ENCODE measurements at places on chromosomes 6 and 20.

DNA sequence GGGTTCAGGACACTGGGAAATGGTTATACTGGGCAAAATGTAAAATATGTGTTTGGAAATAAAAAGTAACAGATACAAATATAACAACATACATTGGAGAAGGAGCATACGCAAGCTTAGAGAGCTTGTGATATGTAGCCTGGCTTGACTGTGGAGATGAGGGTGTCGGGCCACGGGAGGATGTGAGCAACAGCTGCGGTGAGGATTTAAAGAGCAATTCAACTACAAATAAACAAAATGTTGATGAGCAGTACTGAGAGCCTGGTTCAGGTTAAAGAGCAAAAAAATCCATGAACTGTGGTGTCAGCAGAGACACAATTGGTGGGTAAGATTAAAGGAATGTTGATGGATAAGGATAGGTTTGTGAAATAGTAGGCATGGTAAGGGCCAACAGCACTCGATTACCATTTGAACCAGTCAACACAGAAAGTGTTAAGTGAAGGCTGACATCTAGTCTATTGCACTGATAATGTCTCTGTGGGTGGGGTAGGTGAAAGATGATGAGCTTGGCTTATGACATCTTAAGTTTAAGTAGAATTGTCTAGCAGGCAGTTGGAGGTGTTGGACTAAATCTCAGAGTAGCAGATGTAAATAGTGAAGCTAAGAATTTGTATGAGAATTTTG is 723.2 kb downstream of the EPM2A start:
- no peak for DNase-seq

DNA sequence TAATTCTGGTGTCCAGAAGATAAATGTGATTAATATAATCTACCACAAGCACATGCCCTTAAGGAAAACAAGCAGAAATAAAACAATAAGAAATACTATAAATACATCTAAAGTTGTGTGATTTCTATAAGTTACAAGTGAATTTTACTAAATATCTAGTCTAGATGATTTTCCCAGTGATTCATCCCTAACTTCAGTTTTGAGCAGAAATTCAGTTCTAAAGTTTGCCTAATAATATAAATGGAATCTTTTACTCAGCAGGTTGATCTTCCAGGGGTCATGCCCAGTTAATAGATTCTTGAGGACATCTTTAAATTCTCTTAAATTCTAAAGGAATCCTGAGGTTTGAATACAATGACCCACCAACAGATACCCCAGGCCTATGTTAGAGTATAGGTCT is 37.3 kb downstream of the PDE7B start:
- DNase-seq = no peak

DNA sequence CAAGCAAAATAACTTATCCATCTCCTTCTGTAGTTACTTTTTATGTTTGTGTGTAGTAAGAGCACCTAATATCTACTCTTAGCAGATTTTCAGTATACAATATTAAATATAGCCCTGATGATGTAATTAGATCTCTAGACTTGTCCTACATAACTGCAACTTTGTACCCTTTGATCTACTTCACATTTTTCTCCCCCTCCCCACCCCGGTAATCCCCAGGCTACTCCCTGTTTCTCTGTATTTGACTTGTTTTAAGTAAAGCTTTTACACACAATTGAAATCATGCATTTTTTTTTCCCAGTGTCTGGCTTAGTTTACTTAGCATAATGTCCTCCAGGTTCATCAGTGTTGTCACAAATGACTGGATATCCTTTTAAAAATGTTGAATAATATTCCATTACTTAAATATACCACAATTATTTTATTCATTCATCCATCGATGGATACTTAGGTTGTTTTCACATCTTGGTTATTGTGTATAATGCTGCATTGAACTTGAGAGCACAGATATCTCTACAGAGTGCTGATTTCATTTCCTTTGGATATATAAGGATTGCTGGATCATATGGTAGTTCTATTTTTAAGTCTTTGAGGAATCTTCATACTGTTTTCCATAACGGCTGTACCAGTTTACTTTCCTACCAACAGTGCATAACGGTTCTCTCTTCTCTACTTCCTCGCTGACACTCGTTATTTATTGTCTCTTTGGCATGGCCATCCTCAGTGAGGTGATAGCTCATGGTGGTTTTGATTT is 212.7 kb downstream of the CDKAL1 start:
- DNase-seq = no peak

GRCh38 chr6:12931639-12932038 is 215.1 kb downstream of the PHACTR1 start:
- no peak for DNase-seq

DNA sequence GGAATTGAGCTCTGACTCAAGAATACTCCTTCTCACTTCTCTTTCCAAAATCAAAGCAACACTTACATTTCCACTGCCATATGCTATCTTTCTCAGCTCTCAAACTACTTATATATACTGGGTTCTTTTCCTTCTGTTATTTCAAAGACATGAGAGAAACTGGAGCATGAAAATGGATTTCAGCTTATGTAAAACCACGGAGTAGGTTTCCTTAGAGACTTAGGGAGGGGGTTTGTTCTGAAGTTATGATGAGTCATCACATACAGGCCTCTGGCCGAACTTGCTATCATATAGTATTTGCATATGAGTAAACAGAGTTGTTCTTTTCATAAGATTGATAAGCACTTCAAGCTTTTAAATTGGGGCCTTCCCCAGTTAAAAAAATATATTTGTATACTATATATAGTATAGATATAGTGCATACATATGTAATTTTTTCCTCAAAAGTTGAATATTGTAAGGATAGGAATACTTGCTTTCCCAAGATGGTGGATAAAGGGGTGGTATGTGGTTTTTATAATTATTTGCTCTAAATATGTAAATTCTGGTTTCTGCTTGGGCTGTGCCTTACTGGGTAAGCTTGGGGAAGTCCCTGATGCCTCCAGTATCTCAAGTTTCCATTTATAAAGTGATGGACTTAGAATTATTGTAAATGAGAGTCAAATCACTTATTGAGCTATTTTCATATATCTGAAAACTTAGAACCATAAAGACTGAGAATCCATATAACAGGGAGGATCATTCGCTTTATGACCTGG is 273.9 kb downstream of the RFPL4B start:
- no peak for DNase-seq

DNA sequence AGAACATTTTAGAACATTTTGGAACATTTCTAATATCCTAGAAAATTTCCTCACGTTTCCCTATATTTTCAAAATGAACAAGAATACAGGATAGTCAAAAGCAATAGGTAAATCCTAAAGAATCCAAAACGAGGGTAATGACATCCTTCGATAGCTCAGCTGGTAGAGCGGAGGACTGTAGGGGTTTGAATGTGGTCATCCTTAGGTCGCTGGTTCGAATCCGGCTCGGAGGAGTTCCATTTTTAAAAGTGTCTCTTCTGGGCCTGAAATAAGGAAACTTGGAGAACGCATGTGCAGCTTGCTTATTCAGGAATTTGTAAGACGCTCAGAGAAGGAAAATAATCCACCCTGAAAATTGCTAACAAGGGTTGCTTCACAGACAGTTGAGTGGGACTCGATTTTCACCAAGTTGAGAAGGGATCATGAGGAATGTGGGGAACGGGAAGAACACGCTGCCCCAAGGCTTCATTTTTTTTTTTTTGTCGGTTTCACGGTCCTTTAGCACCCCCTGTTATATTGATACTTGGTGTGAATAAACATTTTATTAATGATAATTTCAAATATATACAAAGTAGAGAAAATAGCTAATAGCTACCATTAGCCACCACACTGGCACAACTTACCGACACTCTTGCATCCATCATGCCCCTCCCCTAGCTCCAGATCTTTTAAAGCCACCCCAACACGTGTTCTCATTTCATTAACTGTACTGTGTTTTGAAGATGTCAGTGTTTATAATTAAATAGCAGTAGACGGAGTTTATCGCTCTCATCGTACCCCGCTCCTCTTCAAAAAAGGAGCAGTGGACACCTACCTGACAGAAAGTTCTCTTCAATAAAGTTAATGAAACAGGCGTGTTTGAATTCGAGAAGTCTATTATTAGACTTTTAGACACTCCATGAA is 1.8 kb upstream of the ABT1 start:
- peak; percentile 10 for DNase-seq

- peak; percentile 10 for DNase-seq
Measured at GRCh38 chr6:144285798-144286502, 815 bp downstream of the UTRN start.

- no peak for DNase-seq
Measured at GRCh38 chr6:52336919-52337561, 24.9 kb upstream of the PAQR8 start.

- DNase-seq = no peak
Measured at GRCh38 chr6:139256087-139256486, 35.7 kb downstream of the TXLNB start.

- no peak for DNase-seq
Measured at GRCh38 chr6:158756126-158756525, 63.0 kb downstream of the EZR start.

DNA sequence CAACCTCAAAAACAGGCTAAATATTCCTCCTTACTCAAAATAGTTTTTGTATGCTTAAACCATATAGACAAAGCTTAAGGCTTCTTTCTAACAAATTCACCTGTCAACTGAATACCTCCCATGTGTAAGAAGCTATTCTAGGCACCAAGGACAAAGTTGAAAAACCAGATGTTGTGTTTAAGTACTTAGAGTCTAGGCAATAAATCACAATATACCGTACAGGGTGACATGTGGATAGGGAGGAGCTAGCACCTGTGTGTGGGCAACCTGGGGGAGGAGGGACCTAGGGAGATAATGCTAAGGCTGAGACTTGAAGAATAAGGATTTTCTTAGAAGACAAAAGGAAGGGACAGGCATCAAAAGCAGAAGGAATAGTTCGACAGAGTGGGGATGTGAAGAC is 123.5 kb downstream of the LMBRD1 start:
- DNase-seq = no peak

DNA sequence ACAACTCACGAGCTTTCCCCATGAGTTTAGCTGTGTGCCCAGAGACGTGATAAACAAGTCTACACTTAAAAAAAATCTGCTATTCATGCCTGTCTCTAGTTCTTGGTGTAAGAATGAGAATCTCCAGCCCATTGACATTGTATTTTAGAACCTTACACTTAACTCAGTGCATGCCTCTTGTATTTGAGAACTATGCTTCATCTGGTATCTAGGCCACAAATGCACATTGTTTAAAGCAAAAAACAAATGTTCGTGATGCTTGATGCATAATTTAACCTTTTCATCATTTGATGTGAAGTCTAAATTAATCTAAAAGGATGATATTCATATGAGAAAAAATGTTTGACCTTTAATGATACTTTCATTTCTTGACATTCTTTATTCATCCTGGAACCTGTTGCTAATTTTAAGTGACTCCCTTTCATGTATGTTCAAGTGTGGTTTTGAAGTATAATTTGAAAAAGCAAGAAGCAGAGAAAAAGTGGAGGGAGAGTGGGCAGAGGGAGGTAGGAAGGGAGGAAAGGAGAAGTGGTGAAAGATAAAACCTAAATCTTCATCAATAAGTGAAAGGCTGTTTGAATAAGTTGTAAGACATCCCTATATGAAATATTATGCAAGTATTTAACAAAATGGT is 116.9 kb downstream of the PFDN4 start:
- no peak for DNase-seq

- no peak for DNase-seq
Measured at GRCh38 chr6:133277900-133278545, 36.9 kb downstream of the EYA4 start.

- no peak for DNase-seq
Measured at GRCh38 chr6:77502981-77503380, 39.7 kb upstream of the HTR1B start.

- DNase-seq = no peak
Measured at GRCh38 chr20:15475483-15475882, 1097.8 kb downstream of the KIF16B start.

GRCh38 chr6:79543886-79544285 is 6.7 kb upstream of the LCA5 start:
- DNase-seq = no peak

DNA sequence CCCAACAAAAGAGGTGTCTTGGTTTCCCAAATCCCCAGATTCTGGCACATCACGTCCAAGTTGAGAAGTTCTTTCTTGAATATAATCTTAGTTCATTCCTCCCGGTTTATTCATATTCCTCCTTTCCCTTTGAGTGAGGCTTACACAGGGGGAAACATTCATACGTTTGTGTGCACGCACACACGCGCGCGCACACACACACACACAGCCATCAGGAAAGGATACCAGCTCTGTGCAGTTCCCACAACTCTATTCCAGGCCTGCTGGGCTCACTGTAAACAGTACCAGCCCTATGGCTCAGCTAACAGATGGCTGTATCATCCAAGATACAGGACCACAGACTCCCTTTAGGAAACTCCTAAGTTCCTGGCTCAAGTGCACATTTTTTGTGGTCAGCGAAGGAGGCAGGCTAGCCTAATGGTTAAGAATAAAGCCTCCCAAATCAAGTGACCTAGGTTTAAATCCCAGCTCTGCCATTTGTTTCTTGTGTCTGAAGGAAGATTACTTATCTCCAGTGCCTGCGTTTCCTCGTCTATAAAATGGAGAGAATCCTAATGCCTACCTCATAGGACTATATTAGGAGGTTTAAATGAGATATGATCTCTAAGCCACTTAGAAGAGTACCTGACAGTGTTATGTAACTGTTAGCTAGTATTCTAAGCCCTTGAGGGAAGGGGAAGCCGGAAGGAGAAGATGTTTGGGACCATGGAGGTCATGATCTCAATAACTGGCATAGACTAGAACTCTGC is 3.7 kb upstream of the TAF8 start:
- DNase-seq = no peak

GRCh38 chr6:125888989-125889656 is 67.4 kb upstream of the HINT3 start:
- no peak for DNase-seq

GRCh38 chr20:45487231-45487635 is 17.7 kb downstream of the WFDC2 start:
- DNase-seq = no peak

DNA sequence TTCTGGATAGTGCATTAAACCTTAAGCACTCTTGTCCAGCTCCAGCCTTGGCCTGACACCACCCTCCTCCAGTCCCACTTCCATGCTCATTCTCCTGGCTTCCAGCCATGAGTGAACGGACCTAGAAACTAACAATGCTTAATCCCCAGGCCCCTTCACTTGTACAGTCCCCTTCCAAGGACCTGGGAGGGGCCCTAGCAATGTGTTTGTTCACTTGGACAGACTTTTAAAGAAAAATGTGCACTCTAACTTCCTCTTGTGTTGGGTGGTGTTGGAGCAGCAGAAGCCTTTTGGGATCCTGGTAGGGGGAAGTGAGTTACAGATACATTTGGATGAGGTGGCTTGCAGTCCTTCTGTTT is 48.9 kb upstream of the CCN6 start:
- DNase-seq = no peak

GRCh38 chr6:148548749-148549140 is 198.1 kb upstream of the UST start:
- no peak for DNase-seq

DNA sequence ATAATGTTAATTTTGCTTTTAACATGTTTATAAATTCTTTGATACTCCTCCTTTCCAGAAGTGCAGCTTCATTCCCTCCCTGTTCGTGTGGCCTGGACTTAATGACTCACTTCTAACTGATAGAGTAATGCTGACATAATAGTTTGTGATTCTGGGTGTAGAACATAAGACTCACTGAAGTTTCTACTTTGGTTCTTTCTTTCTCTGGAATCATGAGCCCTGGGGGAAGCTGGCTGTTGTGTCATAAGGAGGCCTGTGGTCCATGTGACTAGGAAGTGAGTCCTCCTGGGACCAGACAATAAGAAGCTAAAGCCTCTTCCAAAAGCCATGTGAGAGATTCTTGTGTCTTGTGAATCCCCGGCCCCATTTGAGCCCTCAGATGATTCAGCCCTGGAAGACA is 30.5 kb upstream of the HLA-G start:
- no peak for DNase-seq

All from stimulated activated naive CD4-positive, alpha-beta T cell (primary cell).